ENCODE measurements at places on chromosomes 13 and 19. TPM values are rescaled to one million over a fixed set of nuclear protein-coding genes. Genes with fewer than 3 reads are reported as not detected.

GRCh38 chr13:59674616-59675015, 489.1 kb downstream of the DIAPH3 start:
- DNase-seq, result no peak

DNA sequence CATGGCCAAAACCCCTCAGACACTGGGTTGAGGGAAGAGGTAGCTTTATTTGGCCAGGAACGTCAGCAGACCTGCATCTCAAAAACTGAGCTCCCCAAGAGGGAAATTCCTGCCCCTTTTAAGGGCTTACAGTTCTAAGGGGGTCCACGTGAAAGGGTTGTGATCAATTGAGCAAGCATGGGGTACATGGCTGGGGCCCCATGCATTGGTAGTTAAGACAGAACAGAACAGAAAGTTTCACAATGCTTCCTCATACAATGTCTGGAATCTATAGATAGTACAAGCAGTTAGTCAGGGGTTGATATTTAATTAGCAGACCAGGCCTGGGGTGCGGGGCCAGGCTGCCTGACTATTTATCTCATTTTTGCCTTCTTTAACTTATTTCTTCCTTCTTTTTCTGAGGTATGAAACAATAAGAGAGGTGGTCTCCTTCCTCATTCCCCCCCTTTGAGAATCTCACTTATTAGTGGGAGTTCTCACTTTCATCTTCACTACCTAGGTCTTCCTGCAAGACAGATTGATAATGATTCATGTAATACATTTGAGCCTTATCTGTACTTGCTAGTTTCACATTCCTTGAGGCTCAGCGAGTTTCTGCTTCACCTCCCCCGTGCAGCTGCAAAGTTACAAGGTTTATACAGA, 84.8 kb downstream of the SLC25A15 start:
- no peak for DNase-seq

Gene CEACAM6
- total RNA-seq, result not detected

Gene TBXA2R
- total RNA-seq, result 0.75 TPM

GRCh38 chr13:29681864-29682263, 86.4 kb upstream of the SLC7A1 start:
- no peak for DNase-seq

DNA sequence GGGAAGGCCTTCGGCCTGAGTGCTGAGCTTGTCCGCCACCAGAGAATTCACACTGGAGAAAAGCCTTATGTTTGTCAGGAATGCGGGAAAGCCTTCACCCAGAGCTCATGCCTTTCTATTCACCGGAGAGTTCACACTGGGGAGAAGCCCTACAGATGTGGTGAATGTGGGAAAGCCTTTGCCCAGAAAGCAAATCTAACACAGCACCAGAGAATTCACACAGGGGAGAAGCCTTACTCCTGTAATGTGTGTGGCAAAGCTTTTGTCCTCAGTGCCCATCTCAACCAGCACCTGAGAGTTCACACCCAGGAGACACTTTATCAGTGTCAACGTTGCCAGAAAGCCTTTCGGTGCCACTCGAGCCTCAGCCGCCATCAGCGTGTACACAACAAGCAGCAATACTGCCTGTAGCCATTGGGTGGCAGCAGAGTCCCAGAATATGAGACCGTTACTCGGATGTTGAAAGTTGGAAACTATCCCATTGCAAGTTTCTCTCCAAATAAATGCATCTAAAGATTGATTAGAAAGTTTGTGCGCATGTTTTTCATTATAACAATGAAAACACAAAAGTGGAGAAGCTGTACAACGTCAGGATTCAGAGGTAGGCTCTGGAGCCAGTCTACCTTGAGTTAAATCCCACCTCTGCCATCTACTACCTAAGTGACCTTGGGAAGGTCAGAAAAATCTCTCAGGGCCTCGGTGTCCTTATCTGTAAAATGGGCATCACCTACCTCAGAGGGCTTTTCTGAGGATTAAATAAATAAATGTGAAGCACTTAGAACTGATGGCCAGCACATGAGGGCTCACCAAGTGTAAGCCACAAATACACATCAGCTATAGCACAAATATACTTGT, 21.1 kb downstream of the ZNF473 start:
- no peak for DNase-seq

GRCh38 chr19:49976496-49976895, 15.5 kb upstream of the SIGLEC11 start:
- no peak for DNase-seq

Gene DACT3
- 2.0 TPM for total RNA-seq

GRCh38 chr13:20903164-20903475, 574 bp upstream of the XPO4 start:
- DNase-seq, result no peak

DNA sequence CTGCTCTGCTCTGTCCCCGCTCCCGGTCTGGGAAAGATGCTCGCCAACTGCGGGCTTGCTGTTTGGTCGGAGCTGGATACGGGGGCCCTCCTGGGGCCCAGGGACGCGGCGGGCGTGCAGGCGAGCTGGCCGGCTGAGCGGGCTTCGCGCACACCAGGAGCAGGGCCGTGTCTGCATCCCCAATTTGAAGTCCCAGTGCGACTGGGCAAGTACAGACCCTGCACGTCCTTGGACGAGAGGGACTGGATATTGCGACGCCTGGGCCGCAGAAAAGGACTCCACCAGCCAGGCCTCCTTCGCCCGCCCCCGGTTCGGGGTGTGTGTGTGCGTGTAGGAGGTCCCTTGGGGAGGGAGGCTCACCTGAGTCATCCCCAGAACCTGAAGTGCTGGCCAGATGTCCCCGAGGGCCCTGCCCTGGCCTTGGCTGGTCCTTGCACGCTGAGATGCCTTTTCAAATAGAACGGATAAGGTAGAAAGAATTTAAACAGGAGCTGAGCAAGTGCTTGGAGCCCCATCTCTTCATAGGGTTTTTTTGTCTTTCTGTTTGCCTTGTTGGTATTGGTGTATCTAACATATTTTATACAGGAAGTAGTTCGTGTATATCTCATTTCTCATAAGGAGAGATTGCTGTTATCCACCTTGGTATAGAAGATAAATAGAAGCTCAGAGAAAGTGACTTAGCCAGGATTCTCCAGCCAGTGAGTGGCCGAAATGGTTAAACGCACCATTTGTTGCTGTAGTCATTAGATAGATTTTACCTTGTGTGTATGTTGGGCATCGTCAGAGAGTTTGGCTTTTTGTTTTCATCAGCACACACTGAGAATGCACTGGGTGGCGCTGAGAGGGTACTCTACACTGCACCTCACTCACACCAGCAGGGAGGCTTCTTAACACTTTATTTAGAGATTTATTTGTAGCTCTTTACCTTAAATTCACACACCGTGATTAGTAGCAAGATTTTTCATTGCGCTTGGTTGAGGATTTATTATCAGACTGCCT, 1.1 kb downstream of the NAXD start:
- DNase-seq, result no peak

DNA sequence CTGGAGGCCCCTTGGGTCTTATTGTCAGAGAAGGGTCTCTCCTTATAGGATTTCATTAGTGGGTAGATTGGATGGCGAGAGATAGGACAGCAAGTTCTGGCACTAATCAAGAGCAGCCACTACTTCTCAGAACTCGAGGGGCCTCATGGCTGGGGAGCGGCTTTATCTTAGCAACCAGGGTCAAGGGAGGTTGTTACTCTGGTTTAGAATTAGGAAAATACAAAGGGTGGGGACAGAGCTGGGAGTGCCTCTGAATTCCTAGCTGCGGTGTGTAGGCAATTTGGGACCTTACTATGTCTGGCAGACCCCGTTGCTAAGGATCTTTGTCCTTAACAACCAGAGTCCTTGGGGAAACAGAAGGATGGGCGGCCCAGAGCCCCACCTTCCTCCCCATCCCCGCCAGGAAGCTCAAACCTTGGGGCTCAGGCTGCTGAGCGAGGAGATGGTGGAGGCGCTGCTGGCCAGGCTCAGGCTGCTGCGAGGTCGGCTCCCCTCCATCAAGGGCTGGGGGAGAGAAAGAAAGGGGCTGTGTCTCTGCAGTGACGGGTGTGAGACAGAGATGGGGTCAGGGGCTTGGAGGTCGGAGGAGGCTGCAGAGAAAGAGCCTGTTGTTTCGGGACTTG, 1.2 kb downstream of the PLEKHA4 start:
- no peak for DNase-seq

Gene LYPD5
- 0.74 TPM for total RNA-seq

Gene SWSAP1
- total RNA-seq, result 3.1 TPM
